ENCODE measurements at places on chromosomes 4 and X.

- no peak for DNase-seq
Observed at GRCh38 chr4:106898621-106899230, 137.4 kb downstream of the DKK2 start.

DNA sequence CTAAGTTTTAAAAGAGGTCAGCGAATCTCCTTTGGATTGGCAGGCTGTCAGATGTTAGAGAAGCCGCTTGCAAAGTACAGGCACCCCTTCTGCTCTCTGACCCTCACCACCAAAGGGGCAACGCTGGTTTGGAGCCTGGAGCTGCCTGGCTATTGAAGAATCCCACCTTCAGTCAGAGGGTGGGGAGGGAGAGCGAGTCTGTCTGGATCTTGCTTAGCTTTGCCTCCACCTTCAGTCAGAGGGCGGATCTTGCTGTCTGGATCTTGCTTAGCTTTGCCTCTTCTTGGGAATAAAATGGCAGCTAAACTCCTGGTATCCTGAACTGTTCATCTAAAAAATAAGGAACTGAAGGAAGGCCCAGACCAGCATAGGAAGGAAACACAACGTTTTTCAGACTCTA, 7.3 kb downstream of the CCDC110 start:
- no peak for DNase-seq

DNA sequence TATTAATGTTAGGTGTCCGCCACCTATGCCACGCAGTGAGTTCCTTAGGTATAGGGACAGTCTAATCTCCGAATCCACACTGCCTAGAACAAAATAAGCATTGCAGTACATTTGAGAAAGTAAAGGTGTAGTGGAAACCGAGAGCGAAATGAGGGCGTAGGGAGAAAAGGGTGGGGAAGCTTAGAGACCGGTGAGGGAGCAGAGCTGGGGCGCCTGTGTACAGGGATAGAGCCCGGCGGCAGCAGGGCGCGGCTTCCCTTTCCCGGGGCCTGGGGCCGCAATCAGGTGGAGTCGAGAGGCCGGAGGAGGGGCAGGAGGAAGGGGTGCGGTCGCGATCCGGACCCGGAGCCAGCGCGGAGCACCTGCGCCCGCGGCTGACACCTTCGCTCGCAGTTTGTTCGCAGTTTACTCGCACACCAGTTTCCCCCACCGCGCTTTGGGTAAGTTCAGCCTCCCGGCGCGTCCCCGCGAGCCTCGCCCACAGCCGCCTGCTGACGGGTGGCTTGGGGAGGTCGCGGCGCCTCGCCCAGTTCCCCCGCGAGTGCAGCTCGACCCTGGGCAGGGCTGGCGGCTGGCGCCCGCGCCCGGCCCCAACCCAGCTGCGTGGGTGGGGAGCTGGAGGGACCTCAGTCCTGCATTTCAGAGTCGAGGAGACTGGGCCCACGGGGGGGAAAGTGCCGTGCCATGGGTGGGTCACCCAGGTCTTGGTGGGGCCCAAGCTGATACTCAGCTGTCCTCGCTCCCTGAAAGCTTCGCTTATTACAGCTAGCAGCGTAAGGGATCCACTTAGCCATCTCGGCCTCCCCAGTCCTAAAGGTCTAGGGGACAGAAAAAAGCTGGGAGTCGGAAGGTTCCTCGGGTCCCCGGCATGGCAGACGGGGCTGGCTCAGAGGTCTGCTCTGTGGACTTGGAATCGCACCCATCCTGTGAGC, at the start of gene ANXA3:
Gene ANXA3, plus strand, starts transcription at position 351 of the 932 bp plus-strand sequence. CDS start 2,704 bp downstream, outside the sequence.
- DNase-seq: no peak

DNA sequence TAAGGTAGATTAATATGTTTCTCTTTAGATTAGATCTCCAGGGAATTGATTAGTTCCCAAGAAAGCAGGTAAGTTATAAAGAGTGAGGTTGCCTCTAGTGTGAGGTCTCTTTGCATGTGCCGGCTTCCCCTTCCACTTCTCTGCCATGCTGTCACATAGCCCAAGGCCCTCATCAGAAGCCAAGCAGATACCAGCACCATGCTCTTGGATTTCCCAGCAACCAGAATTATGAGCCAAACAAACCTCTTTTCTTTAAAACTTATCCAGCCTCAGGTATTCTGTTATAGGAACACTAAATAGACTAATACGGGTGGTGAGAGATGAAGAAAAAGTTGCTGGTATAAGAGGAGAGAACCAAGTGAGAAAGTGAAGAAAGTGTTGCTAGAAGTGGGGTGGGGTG, 15.1 kb downstream of the ANKRD50 start:
- no peak for DNase-seq

DNA sequence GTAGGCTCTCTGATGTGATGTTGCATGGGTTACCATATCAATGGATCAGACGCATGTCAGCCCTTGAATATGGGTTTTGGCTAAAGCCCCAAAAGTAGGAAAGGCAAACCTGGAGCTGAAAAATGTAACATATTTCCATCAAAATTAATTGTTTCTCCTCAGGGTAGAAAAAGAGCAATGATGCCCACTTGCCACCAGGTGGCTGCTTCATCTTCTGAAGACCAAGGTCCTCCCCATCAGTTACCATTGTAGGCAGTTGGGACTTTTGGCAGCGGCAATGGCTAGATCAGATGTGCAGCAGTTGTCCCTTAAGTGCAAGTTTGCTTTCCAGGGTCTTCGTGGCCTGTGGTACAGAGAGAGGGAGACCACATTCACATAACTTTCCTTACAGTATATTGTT, 118.2 kb downstream of the NAF1 start:
- no peak for DNase-seq

DNA sequence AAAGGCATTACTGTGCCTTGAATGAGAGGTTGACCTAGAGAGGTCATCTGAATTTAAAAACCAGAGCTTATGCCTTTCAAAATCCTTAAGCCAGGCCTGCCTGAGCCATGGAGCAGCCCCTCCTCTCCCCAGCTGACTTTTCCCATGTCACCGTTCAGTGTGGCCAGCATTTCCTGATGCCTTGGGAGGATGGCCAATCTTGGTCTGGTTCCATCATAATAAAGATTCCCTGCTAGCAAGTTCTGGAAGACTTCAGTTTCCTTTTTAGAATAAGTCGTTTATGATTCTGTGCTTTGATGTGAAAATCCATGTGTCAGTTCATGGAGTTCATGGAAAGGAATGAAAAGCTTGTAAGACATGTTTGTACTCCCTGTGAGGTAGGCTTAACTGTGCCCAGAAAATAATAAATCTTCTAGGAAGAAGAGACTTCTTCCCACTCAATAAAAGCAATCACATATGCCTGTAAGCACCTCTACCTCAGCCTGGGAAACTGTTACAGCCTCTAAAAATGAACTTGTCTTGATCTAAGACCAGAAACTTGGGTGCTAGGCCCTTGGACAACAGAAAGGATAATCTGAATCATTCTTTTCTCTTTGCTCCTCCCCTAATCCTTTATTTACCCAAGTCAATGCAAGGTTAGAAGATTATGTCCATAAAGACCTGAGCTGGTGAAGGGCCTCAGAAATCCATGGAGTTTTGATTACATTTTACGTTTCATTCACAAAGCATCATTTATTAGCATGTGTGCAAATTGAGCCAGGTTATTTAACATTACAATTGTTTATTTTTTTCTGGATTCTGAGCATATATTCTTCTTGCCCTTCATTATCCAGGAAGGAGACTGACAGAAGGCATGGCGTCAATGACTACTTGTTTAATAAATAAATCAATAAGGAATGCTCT, 84.0 kb upstream of the TBC1D9 start:
- DNase-seq: no peak

GRCh38 chr4:115944146-115944905, 830.9 kb upstream of the NDST4 start:
- no peak for DNase-seq

GRCh38 chr4:1226144-1226481, 22.8 kb downstream of the CTBP1 start:
- DNase-seq: no peak

GRCh38 chr4:40984051-40984450, 230.3 kb downstream of the APBB2 start:
- DNase-seq: no peak

DNA sequence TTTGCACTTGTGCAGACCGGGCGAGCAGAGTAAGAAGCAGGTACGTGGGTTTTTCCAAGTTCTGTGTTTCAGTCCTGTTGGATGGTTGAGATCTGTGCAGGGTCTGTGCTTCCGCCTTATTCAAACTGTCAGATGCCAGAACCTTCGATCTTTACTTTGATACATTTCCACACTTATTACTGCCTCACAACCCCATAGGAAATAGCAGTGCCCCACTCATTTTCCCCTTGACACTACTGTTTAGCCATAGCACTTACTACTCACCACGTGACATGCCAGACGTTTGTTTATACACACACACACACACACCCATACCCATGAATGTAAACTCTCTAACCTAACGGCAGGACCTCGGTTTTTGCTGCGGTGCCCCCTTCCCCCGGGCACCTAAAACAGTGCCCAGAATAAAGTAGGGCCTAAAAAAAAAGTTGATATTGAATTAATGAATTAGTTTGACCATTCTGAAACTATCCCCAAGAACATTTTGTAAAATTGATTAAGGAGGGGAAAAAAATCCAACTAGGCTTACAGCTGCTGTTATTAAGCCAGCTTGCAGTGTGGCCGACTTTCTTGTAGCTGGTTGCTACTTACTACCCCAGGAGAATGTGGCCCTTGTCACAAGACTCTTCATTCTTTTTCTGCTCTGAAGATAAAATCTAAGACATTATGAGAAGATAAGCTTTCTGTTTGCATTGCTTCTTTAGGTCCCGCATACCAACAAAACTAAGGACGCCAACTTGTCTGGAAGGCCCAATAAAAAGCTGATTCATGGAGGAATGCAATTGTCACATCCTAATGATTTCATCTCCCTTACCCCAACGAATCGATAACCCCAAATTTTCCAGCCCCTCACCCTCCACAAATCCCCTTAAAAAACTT, 704 bp upstream of the SEPSECS start:
- DNase-seq: no peak

Data from stimulated activated effector memory CD8-positive, alpha-beta T cell treated with anti-CD3 and anti-CD28 coated beads, Interleukin-12 subunit alpha, Interleukin-12 subunit beta, amount 100 ng/mL, for 72 hours (primary cell).